Activated CD8-positive, alpha-beta memory T cell treated with anti-CD3 and anti-CD28 coated beads, Interleukin-2, amount 50 U/mL, for 48 hours (primary cell): ENCODE measurements at places on chromosomes 5 and 9.
A peak's percentile ranks its signal among the peaks of the same experiment; 100 is the strongest.

- no peak for DNase-seq
Measured at GRCh38 chr5:173733831-173734501, 117.5 kb upstream of the BOD1 start.

- no peak for DNase-seq
Measured at GRCh38 chr9:87189006-87189405, 241.7 kb upstream of the GAS1 start.

- no peak for DNase-seq
Measured at GRCh38 chr9:86389628-86390027, 35.4 kb upstream of the TUT7 start.

DNA sequence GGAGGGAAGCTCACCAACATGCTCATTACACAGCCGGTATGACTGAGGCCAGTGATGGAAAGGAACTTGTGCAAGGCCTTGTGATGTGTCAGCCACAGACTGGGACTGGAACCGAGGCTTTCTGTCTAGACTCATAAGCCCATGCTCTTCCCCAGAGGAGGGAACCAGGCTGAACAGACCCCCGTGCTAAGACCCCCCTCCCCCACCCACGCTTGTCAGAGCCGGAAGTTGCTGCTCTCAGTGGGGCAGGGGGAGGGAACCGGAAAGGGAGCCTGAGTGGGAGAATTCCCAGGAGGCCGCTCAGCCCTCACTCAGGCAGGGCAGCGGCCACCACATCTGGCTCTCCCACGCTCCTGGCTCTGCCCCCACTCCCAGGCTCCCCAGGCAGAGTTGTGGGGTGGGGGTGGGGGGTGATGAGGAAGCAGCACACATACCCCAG lies 4.1 kb upstream of the PDGFRB start:
- DNase-seq: no peak

GRCh38 chr5:37685816-37686215 lies 154.0 kb downstream of the GDNF start:
- no peak for DNase-seq

DNA sequence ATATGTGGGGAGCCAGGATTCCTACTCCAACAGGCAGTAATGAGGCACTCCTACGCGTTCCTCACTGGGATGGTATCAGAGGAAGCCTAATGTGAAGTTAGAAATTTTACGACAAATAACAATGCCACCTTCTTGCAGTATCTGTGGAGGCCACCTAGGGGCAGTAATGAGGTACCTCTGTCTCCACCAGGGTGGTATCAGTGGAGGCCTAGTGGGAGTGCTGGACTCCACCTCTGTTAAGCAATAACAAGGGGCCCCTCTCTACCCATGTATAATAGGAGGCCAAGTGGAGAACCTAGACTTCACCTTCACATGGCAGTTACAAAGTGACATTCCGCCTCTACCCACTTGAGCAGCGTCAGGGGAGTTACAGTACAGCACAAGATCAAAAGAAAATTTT lies 147.9 kb downstream of the PLPPR1 start:
- DNase-seq: no peak

DNA sequence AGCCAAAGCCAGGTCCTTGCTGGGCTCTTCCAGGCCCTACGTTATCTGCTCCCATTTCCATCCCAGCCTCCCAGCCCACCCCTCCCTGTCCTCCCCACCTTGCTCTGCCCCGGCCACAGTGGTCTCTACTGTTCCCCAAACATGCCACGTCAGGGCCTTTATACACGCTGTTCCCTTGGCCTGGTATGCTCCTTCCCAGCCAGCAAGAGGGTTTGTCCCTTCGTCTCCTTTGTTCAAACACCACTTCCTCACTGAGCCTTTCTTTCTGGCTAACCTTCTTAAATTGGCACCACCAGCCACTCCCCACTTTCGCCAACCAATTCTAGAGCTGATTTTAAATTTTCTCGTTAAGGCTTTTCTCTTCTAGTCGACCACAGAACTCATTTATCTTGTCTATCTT lies 9.8 kb downstream of the SH2D3C start:
- DNase-seq: no peak

- DNase-seq: no peak
Measured at GRCh38 chr9:125757834-125758233, 10.7 kb downstream of the PBX3 start.

DNA sequence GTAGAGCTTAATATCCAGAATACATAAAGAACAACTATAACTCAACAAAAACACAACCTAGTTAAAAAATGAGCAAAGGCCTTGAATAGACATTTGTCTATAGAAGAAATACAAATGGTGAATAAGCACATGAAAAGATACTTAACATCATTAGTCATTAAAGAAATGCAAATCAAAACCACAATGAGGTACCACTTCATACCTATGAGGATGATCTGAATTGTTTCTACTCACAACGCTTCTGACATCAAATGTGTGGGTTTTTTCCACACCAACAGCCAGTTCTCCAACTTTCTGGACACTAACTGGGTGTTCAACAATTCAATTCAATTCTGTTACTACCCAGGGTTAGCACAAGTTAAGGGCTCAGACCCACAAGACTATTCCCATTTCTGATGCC lies 22.0 kb downstream of the SREK1IP1 start:
- no peak for DNase-seq

- no peak for DNase-seq
Measured at GRCh38 chr9:124456341-124457078, 6.3 kb downstream of the ADGRD2 start.

- DNase-seq: no peak
Measured at GRCh38 chr5:172345881-172346280, 62.3 kb upstream of the UBTD2 start.

DNA sequence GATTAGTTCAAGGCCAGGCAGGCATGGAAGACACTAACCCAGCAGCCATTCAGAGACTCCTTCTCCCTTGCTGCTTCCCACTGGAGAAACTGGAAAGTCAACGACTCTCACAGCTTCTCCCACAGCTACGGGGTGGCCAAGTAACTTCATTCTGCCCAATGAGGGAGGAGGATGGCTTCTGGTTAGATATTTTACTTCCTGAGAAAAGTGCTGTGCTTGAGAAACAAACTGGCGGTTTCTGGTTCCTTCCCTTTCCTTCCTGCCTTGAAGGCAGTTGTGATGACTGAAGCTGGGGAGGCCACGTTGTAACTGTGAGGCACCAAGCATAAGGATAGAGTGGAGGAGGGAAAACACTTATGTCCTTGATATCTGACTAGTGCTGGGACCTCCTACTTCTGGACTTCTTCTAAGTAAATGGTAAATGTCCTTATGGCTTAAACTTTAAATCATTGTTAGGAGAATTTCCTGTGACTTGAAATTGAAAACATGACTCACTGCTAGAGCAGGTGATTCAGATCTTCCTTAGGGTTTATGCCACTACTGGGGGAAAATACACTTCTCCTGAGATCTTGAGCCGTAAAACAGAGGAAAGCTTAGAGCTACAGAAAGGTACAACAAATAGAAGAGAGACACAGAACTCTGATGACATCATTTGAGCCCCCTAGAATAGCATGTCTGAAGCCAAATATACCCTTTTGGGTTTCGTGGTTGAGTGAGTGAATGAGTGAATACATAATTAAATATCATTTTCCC lies 3.1 kb upstream of the GNPDA1 start:
- peak; percentile 70 for DNase-seq

DNA sequence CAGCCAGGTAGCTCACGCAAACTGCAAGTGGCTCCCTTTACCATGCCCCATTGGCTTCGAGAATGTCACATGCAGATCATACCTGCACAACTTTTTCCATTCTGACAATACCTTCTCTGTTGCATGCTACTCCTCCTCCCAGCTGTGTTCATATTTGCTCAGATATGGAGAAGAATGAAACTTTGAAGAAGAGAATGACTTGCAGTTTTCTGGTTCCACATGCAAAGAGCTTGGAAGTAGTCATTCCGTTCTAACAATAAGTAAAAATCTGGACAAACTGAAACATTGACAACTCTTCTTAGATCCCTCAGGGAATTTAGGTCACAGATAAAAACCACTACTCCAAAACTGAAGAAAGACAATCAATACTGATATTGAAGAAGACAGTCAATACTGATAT lies 49.6 kb upstream of the IRX1 start:
- no peak for DNase-seq

DNA sequence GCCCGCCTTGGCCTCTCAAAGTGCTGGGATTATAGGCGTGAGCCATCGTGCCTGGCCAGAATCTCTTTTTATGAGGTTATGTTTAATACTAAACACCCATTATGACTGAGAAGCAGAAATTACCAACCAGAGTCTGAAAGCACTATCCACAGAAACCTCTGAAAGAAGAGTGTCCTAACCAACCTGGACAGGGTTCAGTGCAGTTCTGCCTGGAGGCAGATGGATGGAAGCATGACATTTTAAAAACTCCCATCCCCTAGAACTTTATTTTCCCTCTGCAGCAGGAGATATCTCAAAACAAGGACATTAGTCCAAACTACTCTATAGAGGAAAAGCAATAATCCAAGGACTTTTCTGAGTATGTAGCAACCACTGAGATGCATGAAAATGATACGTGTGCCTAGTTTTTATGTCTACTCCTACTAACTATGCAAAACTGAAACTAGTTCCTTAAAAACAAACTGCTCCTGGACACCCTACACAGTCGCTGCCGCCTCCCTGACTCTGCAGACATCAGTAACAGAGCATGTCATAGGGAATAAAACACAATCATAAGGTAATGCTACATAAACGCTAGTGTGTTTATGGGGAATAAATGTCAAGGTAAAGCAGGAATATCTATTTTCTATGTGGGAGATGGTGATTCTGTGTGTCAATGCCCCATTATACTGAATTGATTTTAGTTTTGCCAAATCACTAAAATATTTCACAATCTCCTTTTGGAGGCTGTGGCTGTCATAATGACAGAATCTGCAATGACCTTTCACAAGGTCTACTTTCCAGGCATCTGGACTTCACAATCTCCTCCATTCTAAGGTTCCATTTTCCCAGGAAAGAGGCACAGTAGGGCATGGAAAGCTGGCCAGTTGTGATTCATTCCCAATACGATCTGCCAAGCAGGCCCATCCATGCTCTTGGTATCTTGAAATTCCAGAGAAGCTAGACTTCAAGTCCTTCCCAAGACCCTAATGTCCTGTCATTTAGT lies 122.8 kb downstream of the SIL1 start:
- DNase-seq: no peak

GRCh38 chr5:148858106-148858505 lies 31.7 kb downstream of the ADRB2 start:
- DNase-seq: no peak

- peak; percentile 47 for DNase-seq
Measured at GRCh38 chr5:157290156-157290980, 24.4 kb downstream of the CYFIP2 start.

GRCh38 chr5:38483805-38484398 lies 72.5 kb downstream of the LIFR start:
- no peak for DNase-seq

DNA sequence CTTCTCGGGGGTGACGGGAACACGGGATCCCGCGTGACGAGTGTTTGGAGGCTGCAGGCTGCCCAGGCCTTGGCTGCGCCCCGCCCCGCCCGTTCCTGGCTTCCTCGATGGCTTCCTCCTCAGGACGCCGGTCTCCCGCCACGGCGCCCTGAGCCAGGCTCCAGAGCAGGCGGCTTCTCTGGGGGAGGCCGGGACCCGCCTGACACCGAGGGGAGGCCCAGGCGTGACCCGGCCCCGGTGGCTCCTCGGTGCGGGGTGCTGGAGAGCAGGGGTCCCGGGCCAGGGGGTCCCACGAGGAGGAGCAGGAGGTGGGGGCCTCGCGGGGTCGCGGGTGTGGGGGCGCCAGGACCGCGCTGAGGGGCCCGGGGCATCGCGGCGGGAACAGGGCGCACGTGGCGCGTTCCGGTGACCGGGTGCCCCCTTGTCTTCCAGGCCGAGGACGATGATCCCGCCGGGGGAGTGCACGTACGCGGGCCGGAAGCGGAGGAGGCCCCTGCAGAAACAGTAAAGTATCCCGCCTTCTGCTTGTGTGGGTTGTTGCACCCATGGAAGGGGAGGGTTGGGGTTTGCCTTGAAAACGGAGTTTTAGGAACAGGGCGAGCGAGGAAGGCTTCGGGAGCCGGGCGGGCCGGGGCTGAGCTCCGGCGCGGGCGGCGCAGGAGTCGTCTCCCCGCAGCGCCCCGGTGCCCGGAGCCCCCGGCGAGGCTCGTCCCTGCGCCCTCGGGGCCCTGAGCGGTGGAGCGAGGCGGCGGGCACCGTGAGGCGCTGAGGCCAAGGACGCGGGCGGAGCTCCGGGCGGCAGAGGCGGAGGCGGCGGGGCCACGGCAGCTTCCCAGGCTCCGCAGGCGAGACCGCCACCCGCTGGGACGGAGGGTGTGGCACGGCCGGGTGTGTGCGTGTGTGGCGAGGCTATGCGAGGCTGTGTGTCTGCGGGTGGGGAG lies 22.2 kb downstream of the AHRR start:
- peak; percentile 76 for DNase-seq

DNA sequence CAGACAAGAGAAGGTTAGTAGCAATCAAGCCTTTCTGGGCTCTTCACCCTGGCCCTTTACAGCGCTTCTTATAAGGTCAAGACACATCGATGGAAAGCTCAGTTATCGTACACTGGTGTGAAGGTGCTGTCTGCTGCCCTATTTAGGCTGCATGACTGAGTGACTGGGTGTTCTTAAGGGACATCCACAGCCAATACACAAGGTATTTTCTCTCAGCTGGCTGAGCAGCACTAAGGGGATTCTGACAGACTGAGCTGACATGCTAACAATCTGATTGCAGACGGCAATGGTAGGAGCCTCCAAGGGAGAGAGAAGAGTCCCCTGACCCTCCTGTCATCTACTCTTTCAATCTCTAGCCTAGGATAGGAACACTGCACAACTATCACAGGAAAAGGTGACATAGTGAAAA lies 577.9 kb downstream of the ISL1 start:
- DNase-seq: no peak

DNA sequence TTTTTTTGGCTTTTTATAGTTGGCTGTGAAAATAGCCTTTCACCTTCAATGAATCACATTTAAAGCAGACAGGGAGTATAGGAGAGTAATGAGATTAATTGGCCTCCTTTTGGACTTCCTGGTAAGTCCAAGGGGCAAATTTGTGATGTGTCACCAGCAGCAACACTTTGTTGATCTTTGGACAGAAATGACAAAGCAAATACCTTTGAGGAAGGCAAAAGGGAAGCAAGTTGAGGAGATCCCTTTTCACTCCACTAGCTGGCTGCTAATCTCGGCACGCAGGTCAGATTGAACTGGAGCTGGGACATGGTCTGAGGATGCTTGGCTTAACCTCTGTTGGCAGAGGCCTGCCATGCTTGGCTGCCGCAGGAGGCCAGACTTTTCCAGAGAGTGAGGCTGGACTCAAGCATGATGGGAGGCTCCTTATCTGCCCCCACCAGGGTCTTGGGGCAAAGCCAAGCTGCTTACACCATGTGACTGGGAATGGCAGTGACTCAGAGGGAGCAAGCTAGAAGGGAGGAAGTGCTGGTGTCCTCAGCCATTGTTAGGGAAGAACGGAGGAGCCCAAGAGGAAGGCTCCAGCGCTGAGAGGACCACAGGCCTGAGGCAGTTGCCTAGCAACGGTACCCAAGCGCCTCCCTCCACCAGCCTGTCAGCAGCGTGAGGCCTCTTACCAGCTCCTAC lies 174.5 kb upstream of the MAP1B start:
- no peak for DNase-seq

- DNase-seq: no peak
Measured at GRCh38 chr5:131795228-131795627, 1.6 kb downstream of the FNIP1 start.
